Peyer's patch (tissue), 4 donors: ENCODE measurements at places on chromosomes 12 and 14.
A peak's percentile ranks its signal among the peaks of the same experiment; 100 is the strongest.

DNA sequence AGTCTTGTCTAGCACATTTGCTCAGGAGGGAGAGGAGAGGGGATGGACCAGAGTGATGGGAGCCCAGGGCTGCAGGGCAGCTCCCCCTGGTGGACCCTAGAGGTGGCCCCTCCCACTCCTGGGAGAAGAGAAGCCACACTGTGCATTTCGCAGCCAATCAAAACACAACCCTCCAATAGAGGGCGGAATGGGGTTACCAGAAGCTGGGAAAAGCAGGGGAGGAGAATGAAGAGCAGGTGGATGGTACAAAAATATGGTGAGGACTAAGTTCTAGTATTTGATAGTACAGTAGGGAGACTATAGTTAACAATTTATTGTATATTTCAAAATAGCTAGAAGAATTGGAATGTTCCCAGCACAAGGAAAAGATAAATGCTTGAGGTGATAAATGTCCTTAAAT, 23.6 kb downstream of the VASH1 start:
- H3K4me3 ChIP-seq, result no peak overlapping the region
- no peaks in the 10 kb centered on the region for H3K4me1 ChIP-seq
- no peak overlapping the region for H3K27ac ChIP-seq
- DNase-seq, result peak; percentile 81

DNA sequence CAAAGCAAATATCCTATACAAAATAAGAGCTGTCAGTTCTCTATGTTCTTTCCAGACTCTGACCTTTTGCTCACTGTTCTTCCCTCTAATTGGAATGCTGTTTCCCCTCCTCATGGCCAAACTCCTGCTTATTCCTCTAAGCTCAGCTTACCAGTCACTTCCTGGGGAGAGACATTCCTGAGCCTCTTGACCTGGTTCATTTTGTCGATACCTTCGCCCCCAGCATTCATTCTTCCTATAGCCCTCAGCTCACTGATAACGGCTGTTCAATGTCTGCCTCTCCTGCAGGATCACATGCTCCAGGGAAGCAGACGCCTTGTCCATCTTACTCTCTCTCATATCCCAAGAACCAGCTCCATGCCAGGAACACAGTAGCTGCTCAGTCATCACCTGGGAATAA, 431.0 kb downstream of the MED13L start:
- H3K36me3 ChIP-seq, result no peaks in the 10 kb centered on the region
- no peak for DNase-seq
- no peaks in the 10 kb centered on the region for H3K4me1 ChIP-seq
- H3K27me3 ChIP-seq, result no peaks in the 10 kb centered on the region
- no peak overlapping the region for H3K27ac ChIP-seq

DNA sequence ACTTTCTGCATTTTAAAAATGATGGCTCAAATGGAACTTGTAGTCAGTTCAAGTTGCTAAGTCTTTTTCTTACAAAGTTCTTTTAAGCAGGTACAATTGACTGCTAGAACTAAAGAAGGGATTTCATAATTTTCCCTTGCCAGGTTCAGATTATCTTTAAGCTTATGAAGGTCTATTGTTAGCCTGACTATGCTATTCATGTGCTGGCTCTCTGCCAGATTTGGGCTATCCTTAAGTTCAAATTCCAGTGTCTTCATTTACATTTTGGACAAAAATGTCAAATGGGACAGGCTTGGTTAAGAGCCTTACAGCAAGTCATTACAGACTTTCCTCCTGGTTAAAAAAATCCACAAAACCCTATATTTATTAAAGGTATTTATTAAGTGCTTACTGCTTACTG, 42.3 kb downstream of the INSM2 start:
- no peak overlapping the region for H3K4me3 ChIP-seq
- no peaks in the 10 kb centered on the region for H3K36me3 ChIP-seq
- H3K27ac ChIP-seq, result no peak overlapping the region
- no peaks in the 10 kb centered on the region for H3K4me1 ChIP-seq
- H3K27me3 ChIP-seq, result no peaks in the 10 kb centered on the region
- DNase-seq, result no peak

DNA sequence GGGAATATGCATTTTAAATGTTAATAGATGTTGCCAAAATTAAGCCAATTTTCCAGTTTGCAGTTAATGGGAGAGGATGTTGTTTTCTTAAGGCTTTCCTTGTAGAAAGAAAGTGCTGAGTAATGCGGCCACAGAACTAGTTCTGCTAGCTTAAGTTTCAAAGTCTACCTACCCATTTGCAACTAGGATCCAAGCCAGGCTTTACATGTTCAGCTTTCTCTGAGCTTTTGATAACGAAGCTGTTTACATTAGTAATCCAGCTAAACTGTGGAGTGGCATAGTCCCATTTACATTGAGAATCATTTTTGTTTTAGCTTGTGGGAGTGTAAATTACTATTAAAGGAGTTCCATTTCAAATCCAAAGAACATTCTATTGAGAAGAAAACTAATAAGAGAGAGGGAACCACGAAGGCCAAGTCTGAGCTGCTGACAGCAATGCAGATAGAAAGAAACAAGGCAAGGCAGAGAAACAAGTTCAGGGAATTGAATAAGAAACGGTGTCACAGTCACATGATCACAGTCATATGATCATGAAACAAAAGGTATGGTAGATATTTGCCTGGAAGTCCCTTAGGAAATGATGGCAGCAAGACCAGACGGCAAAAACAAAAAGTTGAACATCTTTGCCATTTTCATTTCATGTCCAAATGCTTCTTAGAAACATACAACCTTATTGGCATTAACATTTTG, 274.9 kb downstream of the PAWR start:
- no peaks in the 10 kb centered on the region for H3K27me3 ChIP-seq
- H3K36me3 ChIP-seq, result no peaks in the 10 kb centered on the region
- no peaks in the 10 kb centered on the region for H3K4me1 ChIP-seq
- no peak for DNase-seq
- H3K4me3 ChIP-seq, result no peak overlapping the region
- H3K27ac ChIP-seq, result no peak overlapping the region

GRCh38 chr14:65453807-65454480, 41.4 kb downstream of the FUT8 start:
- DNase-seq, result no peak
- no peak overlapping the region for H3K27ac ChIP-seq
- no peaks in the 10 kb centered on the region for H3K4me1 ChIP-seq
- H3K27me3 ChIP-seq, result no peaks in the 10 kb centered on the region

GRCh38 chr12:44852483-44852882, 23.6 kb downstream of the NELL2 start:
- H3K4me3 ChIP-seq, result no peak overlapping the region
- no peak overlapping the region for H3K27ac ChIP-seq

- no peaks in the 10 kb centered on the region for H3K27me3 ChIP-seq
- H3K27ac ChIP-seq, result no peak overlapping the region
Measured at GRCh38 chr12:15651371-15651770, 137.8 kb downstream of the EPS8 start.

DNA sequence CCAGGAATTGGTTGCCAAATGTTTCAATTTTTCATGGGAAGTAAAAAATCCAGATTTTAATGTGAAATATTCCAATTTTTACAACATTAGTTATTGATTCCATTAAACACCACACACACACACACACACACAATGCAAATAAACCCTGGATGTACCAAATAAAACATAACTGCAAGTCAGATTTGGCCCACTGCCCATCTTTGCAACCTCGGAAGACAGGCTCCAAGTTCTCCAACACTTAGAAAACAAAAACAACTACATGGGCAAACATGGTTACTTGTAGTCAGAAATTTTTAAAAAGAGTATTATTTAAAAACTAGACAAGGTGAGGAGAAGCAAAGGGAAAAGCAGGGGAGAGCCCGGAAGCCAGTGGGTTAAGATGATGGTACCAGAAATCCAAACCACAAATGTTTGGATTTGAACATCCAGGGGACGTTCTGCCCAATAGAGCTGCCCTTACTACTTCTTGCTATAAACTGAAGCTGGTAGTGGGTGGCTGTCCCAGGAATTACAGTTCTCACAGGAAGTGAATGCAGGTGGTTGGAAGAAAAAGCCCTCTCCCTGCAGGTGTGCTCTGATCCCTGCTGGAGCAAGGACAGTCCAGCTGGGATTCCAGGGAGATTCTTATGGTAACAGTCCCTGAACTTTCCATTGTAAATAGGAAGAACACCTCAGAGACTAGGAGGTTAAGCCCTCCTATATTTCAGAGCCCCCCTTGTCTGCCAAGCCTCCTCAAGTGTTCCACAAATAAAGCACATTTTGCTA, 111.7 kb downstream of the SLC25A21 start:
- no peak for DNase-seq
- H3K4me1 ChIP-seq, result no peaks in the 10 kb centered on the region
- no peaks in the 10 kb centered on the region for H3K27me3 ChIP-seq
- no peaks in the 10 kb centered on the region for H3K36me3 ChIP-seq
- no peak overlapping the region for H3K27ac ChIP-seq
- H3K4me3 ChIP-seq, result no peak overlapping the region
